K562 (cell line): ENCODE measurements at places on chromosomes 5 and 9.

GRCh38 chr9:94903961-94904421, 177.5 kb downstream of the AOPEP start:
- DNase-seq = no peak

- no peak for DNase-seq
Observed at GRCh38 chr5:131984956-131985665, 26.3 kb downstream of the ACSL6 start.

DNA sequence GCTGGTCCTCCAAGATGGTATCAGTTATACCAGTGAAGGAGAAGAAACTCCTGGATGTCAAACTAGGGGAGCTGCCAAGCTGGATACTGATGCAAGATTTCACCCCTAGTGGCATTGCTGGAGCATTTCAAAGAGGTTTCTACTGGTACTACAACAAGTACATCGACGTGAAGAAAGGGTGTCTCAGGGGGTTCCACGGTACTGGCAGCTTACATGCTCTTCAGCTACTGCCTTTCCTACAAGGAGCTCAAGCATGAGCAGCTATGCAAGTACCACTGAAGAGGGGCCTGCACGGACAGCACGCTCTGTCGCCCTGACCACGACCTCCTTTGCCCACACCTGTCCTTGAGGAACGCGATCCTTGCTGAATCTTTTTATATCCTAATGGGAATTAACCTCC, 19.5 kb downstream of the ACTL7B start:
- DNase-seq = no peak

- no peak for DNase-seq
Observed at GRCh38 chr5:75325242-75325641, 11.8 kb upstream of the HMGCR start.

DNA sequence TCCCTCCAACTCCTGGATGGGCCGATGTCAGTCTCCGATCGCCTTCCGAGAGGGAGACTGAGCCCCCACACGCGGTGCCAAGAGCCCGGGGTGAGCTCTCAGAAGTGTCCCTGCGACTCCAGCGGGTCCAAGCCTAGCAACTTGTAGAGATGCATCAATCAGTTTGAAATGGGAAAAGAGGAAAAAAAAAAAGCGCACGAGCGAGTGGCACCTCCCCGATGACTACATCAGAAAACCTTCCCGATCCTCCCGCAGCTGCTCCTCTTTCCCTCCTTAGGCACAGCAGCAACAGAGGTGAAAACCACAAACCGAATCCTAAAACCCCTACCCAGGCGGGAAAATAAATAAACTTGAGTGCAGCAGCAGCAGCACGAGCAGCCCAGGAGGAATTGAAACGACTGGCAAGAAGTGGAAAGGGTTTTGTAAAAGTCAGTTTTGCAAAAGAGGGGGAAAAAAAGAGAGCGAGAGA, 1.0 kb upstream of the EFNA5 start:
- DNase-seq = no peak

DNA sequence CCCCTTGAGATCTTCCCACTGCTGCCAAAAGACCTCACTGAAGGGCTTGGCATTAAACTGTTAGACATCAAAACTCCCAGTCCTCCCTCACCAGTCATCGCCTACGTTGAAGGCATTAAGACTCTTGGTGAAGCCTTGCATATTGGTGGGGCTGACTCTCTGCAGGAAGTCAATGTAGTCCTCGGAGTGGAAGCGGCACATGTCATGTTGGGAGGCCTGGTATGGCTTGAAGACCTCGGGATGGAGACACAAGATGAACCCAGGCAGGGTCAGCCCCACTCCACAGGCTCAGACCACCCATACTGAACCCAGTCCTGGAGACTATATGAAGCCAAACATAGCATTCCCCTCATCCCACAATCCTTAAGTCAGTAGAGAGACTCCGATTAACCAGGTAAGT, 1.9 kb downstream of the HDAC3 start:
- no peak for DNase-seq

GRCh38 chr5:154118385-154118784, 72.1 kb upstream of the GALNT10 start:
- DNase-seq = no peak

DNA sequence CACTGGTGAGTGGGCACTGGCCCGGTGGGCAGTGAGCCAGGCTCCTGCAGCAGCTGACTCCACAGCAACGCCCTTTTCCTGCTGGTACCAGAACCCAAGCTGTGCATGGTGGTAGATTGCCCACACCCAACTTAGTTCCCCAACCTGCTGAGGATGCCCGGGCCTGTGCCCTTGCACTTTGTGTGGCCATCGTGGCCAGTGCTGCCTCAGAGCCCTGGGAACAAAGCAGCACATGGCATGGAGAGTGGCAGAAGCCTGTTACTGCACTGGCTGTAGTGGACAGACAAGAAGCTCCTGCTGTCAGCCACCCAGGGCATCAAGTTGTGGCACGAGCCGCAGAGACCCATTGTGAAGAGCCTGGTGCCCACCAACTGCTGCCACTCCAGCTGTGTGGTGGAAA, 612.9 kb downstream of the DNAH5 start:
- DNase-seq = no peak
